GM03348 (cell line): ENCODE measurements at places on chromosomes 1 and 21.

DNA sequence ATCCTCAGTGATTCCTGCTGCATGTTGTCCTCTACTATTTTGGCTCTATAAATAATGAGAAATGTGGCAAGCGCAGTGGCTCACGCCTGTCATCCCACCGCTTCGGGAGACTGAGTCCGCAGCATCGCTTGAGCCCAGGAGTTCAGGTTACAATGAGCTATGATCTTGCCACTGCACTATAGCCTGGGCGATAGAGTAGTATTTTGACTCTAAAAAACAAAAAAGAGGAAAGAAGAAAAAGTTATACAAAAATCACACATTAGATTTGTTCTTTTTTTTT is 756 bp upstream of the SLC25A44 start:
- no peak for DNase-seq

DNA sequence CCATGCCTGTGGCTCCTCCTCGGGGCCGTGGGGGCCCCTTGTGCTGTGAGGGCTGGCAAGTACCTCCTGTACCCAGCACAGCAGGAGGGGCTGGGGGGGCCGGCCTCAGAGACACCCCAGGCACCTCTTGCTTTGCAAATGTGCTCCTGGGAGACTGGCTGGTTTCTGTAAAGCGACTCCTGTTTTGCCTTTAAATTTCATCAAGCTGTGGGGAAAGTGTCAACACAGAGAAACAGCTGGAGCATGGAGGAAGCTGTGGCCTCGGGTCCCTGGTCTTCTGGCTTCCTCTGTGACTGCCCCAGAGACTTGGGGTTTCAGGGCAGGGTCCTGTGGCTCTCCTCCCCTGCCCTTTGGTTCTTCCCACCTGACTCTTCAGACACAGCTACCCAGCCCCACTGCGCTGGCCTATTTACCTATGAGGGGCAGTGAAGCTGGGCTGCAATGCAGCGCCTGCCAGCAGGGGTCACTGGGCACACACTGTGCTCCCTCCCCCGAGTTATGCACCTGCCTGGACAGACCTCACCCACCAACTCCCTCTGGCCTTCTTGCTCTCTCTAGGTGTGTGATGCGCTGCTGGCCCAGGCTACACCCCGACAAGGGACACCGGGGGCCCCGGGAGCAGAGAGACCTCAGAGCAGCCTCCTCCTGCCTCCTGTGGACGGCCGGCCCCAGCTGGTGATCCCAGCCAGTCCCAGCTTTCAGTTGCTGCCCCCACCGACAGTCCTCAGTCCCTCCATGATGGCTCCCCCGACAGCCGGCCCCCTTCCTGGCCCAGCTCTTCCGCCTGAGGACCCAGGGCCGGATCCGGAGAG is 17.6 kb upstream of the PEX10 start:
- DNase-seq = no peak

- no peak for DNase-seq
Measured at GRCh38 chr21:46284733-46285132, 678 bp downstream of the MCM3AP start.

DNA sequence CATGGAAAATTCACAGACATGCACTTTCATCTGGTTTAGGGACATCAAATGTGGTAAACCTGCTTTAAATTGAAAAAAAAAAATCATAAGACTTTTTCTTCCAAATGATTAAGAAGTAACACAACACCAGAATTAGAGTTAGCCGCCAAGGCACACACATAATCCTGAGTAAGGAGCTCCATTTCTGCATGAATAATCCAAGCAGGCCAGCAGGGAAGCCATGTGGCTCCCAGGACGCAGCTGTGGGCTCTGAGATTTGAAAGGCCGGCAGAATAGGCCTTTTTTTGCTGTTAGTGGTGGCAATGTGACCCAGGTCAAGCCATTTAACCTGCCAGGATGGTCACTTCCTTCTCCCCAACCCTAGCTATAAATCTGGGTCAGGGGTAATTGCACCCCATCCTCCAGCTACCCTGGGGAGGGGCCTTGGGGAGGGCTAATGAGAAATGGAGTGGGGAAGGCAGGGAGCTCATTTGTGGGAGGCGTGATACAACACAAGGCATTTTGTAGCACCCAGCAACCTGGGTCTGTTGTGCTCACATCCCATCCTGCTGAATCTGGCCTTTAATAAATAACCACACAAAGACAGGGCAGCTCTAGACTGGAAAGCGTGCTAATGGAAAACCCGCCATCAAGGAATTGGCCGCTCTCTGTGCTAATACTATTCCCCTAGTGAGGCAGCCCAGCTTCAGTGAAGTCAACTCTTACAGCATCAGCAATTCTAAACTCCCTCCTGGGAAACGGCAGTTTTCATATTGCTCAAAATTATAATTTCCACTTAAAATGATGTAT is 178.5 kb downstream of the RHOU start:
- no peak for DNase-seq

DNA sequence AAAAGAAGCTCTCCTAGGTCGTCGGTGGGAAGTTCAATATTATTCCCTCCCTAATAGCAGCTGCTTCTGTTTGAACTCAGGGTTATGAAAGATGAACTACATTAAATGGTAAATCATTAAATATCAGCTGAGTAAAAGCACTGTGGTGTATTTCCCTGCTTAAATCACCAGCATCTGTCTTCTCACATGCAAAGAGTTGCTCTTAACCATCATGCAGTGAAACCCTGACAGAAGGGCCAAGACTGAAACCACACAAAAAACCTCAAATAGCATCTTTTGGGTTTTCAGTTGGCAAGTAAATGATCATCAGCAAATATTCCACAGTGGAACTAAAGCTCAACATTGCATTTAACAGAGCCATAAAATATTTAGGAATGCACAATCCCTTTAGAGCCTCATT is 380.0 kb upstream of the ADGRL2 start:
- no peak for DNase-seq
